AG08396 (cell line): ENCODE measurements at places on chromosomes 4 and X.

- DNase-seq = no peak
Observed at GRCh38 chrX:38571058-38571457, 9.7 kb downstream of the TSPAN7 start.

DNA sequence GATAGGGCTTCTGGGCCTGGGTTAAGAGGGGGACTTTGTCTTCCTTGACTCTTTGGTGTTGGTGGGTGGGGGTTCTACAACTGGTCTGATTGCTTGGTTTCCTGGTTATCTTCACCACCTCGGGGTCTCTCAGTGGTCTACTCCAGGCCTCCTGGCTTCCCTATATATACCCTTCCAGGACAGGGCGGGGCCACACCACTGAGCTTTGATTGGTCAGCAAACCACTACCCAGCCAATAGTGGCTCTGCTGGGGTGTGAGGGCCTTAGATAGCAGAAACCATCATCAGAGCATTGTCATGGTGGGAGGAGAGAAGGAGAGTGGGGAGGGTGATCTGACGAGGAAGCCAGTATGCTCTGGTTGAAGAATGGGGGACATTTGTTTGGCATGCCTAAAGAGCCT, 14.4 kb upstream of the MAGEA1 start:
- no peak for DNase-seq

DNA sequence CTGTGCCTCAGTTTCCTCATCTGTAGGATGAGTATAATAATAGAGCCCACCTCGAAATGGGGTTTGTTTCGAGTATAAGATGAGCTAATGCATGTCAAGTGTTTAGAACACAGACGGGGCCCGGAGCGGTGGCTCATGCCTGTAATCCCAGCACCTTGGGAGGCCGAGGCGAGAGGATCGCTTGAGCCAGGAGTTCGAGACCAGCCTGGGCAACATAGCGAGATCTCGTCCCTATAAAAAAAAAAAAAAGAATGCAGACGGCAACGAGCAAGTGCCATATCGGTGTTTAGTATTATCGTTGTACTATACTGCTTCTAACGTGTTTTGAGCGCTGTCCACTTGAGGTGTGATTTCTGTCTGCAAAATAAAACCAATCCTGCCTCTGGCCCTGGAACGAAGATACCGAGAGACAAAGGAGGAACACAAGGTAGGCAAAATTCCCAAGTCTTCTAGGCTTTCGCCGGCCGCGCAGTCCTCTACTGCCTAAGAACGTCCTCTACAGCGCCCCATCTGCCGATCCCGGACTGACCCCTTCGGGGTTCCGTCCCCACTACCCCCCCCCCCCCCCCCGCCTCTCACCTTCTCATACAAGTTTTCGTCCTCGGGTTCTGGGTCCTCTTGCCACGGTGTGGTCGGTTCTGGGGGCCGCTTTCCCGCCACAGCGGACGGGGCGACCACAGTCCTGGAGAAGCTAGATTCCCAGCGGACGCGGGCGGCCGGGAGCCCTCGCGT, 442 bp downstream of the NDUFB11 start:
- peak; percentile 47 for DNase-seq

DNA sequence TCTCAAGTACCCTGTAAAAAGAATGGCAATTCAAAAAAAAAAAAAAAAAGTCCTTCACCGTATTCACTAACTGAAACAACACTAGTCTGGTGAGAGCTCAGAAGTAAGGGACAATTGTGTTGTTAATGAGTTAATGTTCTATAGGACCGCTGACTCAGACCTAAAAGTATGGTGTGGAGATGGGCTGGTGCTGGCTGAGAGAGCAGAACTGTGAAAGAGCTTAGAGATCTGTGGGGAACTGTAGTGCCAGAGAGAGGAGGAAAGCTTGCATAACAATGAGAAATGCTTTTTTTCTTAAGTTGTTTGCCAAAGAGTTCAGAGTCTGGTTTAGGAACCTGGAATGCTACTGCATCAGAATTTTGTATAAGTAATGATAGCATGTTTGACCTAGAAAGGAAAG, 65.1 kb downstream of the LHFPL1 start:
- DNase-seq = no peak
